ENCODE measurements at places on chromosomes 12 and 14.

DNA sequence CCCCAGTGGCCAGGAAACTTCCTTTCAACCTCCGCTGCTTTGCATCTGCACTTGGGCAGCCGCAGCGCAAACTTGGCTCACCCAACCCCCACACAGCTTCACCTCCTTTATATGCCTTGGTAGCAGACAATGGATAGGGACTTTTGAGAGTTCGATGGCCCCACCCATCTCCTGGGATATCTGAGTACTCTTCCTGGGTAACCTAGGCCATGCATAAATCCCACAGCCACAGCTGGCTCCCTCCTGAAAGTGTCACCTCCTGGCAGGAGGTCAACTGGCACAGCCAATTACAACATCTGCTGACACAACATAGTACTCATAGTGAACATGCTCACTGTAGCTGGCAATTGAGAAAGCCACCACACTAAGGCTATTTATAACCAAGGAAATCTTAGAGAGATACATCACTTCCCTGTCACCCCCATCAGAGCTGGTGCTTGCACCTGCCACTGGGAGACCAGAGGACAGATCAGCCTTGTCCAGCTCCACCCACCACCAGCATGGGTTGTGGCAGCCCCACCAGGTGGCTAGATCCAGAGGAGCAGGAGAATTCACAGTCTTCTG is 410.0 kb downstream of the SYT1 start:
- no peak for DNase-seq

GRCh38 chr12:110599334-110599733 is 14.6 kb upstream of the TCTN1 start:
- no peak for DNase-seq

DNA sequence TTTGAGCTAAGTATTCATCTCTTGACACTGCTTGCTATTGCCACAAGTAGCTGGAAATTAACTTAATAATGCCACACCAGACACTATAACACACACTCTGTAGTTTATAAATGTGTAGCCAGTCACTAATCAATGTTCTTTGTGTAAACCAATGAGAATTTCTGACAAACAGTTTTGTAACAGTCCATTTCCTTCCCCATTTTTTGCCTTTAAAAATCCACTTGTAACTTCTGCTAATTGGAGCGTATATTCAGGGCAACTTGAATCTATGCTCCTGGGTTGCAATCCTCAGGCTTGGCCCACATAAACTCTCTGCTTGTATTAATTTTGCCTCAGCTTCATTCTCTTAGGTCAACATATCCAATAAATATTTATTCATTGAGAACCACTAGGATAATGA is 125.0 kb upstream of the DHRS4 start:
- no peak for DNase-seq

DNA sequence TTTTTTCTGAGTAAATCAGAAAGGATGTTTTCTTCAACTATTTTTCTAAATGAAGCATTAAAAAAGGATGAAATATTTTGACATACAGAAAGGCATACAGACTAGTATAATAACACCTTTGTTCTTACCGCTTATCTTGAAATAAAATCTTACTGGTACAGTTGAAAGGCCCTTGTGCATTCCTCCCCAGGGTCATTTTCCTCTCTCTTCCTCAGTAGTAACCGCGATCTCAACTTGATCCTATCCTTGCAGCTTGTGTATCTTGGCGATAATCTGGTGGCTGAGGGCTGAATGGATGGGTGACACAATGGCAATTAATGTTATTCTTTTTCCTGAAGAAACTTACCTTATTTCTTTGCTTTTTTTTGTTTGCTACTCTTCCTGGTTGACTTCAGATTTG is 18.5 kb downstream of the GAS2L3 start:
- no peak for DNase-seq

GRCh38 chr12:14949631-14950030 is 11.3 kb upstream of the ERP27 start:
- no peak for DNase-seq

DNA sequence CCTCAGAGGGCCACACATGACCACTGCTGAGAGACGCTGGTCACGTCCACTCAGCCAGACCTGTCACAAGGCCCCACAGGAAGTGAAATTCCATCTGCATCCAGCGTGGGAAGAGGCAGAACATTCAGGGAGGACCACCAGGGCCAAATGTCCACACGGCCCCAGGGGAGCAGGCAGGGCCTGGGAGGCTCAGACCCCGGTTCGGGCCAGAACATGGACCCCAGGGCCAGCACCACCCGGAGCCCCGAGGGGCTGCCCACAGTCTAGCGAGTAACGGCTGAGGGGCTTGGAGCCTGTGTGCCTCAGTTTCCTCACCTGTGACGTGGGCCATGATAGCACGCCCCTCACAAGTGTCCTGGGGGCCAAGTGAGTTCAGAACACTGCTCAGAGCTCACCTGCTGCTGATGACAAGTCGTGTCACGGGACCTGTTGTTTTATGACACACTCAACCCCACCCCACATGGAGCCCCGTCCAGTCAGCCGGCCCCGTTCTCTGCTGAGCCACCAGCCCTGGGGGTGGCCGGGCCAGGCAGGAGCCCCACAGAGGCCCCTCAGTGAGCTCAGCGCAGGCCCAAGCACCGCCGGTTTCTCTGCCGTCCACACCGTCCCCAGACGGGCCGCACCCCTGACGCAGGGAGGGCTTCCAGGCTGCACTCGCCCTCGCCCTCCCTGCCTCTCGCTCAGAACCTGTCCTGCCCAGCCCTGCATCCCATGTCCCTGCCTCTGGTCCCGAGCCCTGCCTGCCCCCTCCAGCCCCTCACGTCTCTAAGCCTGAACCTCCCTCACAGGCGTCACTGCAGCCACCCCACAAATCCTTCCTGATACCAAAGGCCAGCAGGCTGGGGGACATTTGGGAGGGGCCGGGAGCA is 79.5 kb upstream of the GALNT9 start:
- no peak for DNase-seq

GRCh38 chr14:27184427-27184826 is 586.6 kb upstream of the NOVA1 start:
- DNase-seq = no peak

DNA sequence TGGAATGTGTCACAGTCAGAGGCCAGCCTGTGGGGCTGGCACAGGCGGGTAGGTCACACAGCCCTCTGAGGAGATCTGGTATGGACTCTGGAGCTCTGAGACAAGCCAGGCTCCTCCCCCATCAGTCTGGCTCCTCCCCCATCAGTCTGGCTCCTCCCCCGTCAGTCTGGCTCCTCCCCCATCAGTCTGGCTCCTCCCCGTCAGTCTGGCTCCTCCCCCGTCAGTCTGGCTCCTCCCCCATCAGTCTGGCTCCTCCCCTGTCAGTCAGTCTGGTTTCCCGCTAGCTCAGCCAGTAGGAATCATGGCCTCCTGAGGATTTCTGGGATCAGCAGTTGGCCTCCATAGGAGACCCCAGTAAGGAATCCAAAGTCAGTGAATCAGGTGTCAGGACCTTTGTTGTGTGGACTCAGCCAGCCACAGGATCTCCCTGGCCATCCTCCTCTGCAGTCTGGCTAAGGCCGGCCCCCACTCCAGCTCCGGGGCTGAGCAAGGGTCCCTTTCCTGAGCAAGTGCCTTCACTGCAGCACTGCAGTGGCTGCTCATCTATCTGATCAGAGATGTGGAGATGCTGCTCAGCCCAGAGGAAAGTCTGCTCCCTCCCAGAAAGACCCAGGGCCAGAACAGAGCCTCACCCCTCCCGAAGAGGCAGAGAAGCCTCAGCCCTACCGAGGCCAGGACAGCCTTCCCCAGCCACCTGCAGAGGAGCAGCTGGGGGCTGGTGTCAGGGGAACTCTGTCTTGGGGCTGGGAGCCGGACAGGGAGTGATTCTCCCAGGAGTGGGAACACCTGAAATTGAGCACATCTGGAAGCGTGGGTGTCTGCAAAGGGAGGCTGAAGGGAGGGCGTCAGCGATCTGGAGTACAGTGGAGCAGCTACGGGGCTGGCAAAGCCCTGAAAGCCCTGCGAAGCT is 35.7 kb downstream of the IQSEC3 start:
- DNase-seq = peak; percentile 69

DNA sequence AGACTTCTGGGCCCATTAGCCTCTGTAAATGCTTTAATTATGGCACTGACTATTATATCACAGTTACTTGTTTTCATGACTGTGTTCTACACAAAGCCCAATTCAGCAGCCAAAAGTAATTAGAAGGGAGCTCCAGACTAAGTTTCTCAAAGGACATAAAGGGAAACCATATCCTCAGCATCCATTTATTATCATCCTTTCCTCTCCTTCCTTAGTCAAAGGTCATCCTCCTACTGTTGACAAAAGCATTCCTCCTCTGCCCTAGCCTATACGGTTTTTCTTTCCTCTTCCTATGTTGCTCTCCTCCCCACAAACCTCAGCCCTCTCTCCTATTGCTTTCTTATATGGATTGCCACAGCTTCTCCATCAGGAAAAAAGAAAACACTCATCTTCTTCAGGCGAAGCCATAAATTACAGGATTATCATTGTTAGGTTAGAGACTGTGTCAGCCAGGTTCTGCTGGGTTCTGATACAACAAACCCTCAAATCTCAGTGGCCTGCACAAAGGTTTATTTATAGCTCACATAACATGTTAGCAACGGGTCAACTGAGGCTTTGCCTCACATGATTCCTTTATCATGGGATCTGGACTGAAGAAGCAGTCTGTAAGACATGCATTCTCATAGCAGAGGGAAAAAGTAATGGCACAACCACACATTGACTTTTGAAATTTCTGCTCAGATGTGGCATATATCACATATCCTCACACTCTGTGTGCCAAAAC is 207.2 kb downstream of the SLC5A8 start:
- no peak for DNase-seq

DNA sequence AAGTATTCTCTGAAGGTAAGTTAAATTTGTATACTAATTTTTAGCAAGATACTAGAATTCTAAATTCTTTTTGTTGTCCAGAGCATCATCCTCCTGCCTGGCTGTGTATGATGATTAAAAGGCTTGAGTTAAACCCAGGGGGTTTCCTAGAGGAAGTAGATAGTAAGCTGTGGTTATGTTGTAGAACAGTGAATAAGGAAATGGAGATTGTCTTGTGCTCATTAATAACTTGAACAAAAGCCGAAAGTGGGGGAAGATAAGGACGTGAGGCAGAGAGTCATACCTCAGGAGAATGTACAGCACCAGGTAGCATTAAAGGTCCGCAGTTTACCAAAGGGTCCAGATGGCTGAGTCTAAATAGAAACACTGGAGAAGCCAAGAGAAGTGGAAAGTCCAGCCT is 42.0 kb downstream of the CKB start:
- DNase-seq = no peak

DNA sequence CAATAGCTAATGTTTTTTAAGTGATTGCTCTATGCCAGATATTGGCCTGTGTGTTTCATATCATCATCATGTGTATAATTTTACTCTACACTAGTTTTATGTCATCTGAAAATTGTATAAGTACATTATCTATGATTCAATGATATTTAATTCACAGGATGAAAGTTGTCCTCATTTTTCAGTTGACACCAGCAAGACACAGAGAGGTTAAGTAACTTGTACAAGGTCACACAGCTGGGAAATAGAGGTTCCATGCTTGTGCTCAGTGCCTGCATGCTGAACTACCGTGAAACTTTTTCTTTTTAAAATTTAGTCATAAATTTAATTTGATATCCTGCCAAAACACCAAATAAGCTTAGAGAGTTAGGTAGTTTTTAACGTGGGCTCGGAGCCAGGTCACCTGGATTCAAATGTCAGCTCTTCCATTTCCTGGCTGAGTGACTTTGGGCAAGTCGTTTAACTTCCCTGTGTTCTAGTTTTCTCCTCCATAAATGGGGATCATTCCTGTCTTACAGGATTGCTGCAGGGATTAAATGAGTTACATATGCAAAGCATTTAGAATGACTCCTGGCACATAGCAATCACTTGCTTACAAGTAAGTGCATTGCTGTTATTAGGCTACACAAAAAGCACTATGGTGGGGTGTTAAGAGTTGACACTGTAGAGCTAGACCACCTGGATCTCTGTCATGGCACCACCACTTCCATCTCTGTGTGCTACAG is 183.9 kb downstream of the ETV6 start:
- no peak for DNase-seq

- DNase-seq = no peak
Measured at GRCh38 chr14:31961896-31962295, 115.2 kb upstream of the ARHGAP5 start.

All from ecto neural progenitor cell (in vitro differentiated cells).